ENCODE measurements at places on chromosomes 13 and 19.

- DNase-seq: no peak
Observed at GRCh38 chr13:97141097-97141496, 81.0 kb upstream of the MBNL2 start.

DNA sequence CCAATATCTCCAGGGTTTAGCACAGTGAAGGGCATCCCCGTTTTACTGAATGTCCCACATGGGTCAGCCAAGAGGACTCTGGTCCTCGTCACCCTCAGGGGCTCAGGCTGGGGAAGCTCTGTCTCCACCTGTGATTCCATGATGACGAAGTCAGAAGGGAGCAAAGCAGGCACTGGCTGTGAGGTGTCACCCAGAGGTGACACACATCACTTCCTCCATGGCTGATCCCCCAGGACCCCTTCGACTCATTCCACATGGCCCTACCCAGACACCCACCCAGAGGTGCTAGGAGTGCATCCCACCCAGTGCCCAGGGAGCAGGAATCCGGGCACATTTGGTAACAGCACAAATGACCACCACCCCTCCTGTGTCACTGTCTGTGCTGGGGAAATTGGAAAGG, 145.2 kb upstream of the VSTM2B start:
- no peak for DNase-seq

- DNase-seq: no peak
Observed at GRCh38 chr13:102033857-102034331, 368.0 kb downstream of the FGF14 start.

DNA sequence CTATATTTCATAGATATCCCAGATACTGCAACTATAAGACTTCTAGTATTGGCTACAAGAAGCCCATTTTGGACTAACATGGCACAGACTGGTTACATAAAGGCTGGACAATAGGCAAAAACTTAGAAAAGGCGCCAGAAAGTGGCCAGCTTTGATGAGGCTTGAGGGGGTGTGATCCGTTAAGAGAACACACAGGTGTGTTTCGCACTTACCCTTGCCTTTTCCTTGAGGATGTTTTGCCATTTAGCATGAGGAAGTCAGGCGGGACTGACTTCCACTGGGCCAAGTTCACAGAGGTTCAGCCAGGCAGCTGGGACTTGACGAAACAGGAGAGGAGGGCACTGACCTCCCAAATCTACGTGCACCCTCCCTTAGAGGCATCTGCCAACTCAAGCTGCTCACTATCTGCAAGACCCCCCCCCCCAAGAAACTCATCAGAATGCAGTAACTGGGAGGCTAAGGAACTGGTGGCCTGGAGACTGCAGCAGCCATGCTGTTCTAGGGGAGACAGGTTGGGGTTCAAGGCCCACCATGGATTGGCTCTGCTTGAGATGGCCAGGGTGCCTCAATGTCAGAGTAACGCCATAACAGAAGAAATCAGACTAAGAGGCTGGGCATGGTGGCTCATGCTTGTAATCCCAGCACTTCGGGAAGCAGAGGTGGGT, 4.5 kb upstream of the LIN7B start:
- no peak for DNase-seq

GRCh38 chr19:1275976-1276627, 772 bp downstream of the FAM174C start:
- DNase-seq: no peak

DNA sequence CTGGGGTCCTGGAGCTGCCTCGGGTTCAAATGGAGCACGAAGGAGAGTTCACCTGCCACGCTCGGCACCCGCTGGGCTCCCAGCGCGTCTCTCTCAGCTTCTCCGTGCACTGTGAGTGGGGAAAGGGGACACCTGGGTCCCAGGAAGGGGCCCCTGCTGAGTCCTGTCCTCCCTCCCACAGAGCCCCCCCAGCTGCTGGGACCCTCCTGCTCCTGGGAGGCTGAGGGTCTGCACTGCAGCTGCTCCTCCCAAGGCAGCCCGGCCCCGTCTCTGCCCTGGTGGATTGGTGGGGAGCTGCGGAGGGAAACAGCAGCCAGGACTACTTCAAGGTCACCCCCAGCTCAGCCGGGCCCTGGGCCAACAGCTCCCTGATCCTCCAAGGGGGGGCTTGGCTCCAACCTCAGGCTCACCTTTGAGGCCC, 11.0 kb upstream of the SIGLEC11 start:
- DNase-seq: no peak

DNA sequence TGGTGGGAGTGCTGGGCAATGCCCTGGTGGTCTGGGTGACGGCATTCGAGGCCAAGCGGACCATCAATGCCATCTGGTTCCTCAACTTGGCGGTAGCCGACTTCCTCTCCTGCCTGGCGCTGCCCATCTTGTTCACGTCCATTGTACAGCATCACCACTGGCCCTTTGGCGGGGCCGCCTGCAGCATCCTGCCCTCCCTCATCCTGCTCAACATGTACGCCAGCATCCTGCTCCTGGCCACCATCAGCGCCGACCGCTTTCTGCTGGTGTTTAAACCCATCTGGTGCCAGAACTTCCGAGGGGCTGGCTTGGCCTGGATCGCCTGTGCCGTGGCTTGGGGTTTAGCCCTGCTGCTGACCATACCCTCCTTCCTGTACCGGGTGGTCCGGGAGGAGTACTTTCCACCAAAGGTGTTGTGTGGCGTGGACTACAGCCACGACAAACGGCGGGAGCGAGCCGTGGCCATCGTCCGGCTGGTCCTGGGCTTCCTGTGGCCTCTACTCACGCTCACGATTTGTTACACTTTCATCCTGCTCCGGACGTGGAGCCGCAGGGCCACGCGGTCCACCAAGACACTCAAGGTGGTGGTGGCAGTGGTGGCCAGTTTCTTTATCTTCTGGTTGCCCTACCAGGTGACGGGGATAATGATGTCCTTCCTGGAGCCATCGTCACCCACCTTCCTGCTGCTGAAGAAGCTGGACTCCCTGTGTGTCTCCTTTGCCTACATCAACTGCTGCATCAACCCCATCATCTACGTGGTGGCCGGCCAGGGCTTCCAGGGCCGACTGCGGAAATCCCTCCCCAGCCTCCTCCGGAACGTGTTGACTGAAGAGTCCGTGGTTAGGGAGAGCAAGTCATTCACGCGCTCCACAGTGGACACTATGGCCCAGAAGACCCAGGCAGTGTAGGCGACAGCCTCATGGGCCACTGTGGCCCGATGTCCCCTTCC, 10.5 kb downstream of the C5AR1 start:
- no peak for DNase-seq

GRCh38 chr13:113539822-113540221, 44.7 kb upstream of the TFDP1 start:
- DNase-seq: peak; percentile 24

DNA sequence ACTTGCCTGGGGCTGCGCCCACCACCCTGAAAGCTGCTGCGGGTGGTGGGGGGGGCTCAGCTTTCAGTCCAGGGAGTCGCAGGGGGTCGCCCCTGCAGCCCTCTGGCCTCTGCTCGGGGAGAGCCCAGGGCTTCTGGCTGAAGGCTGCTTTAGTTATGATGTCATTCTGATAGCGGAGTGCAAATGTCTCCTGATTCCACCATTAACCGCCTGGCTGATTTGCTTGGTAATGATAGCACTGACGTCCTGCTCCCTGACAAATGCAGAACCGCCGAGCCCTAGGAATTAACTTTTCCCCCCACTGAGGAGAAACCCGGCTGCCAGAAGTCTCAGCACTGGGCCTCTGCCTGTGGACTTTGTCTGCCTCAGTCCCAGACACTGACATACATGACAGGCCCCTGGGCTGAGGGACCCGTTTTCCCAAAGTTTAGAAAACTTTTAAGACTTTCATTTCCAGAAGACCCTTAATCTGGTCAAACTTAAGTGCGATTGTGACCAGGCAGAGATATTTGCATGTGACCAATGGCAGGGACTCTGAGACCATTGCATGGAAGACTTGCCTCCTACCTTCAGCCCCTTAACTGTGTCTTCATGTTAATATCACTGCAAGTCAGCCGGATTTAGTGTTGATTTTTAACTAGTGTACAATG, 142.5 kb upstream of the ZNF536 start:
- no peak for DNase-seq

DNA sequence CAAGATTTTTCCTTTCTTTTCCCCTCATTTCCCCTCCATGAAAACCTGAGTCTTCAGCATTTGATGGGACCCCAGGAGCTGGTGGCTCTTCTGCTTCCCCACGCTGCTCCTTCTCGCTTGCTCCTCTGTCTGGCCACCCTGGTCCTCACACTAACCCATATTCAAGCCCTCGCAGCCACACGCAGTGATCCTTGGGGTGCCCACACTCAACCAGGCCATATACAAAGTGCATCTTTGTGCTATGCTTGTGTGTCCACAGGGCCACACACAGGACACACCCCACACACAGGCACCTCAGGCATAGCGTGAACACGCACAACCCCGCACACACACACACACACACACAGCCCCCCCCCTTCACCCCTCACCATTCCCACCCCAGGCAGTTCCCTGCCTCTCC, 132.1 kb downstream of the URI1 start:
- DNase-seq: peak; percentile 6

- no peak for DNase-seq
Observed at GRCh38 chr13:65500481-65500880, 1729.7 kb downstream of the PCDH9 start.

- peak; percentile 41 for DNase-seq
Observed at GRCh38 chr19:13207846-13208671, 57.8 kb downstream of the IER2 start.

DNA sequence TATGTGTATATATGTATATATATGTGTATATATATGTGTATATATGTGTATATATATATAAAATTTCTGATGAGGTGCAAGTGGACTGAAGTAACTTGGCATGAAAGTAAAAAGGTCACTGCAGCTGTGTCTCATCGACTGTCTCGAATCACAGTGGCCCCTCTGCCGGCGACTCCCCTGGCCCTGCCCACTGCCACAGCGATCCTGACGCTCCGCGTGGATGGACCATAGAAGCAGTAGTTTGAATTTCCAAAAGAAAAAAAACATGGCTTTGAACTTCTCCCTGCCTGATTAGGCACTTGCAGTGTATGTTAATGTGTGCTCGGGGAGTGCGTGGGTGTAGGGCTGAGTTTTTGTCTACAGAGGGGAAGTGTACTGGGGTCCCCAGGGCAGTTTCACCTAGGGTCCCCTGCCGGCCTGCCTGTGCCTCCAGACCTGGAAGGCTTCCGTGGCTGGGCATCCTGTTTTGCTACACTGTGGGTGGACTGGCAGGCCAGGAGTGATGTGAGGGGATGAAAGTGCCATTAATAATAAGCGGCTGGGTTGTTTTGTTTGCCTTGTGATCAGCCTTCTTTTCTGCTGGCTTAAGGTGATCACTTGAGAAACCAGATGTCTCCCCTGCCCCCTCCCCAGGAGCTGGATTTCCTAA, 10.8 kb downstream of the ZIC5 start:
- no peak for DNase-seq

DNA sequence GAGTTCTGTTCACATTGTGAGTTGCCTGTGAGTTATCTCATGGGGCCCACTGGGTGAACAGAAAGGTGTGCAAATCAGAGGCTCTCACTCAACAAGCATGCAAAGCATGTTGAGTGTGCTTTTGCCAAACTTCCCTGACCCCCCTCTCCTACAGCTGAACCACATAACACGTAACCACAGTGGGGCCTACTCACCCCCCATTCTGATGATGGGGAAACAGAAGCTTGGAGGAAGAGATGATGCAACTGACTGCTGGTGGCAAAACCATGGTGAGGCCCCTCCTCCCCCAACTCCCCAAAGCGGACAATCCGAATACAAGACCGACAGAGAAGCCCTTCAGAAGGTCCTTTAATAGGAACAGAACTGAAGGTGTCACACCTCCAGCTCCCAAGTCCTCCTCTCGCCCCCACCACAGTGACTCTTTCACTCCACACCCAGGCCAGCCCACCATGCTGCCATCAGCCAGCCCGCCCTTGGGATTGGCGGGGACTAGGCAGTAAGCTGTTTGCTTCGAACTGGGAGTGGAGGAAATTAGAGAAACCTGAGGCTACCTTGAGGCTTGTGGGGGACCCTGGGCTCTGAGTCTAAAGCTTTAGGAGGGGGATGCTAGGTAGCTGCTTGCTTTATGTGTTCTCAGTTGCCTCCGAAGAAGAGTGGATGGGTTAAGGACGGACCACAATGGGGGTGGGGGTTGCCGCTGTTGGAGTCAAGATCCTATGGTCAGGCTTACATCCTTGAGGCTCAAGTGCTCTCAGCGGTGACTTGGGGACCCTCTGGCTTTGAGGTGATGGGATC, 3.8 kb downstream of the ZNF784 start:
- DNase-seq: no peak

GRCh38 chr13:42272115-42272803, at the start of gene AKAP11:
TSS of gene AKAP11 (plus strand) at chr13:42272152. CDS start at chr13:42286349, 14,197 bp downstream.
- peak; percentile 30 for DNase-seq

DNA sequence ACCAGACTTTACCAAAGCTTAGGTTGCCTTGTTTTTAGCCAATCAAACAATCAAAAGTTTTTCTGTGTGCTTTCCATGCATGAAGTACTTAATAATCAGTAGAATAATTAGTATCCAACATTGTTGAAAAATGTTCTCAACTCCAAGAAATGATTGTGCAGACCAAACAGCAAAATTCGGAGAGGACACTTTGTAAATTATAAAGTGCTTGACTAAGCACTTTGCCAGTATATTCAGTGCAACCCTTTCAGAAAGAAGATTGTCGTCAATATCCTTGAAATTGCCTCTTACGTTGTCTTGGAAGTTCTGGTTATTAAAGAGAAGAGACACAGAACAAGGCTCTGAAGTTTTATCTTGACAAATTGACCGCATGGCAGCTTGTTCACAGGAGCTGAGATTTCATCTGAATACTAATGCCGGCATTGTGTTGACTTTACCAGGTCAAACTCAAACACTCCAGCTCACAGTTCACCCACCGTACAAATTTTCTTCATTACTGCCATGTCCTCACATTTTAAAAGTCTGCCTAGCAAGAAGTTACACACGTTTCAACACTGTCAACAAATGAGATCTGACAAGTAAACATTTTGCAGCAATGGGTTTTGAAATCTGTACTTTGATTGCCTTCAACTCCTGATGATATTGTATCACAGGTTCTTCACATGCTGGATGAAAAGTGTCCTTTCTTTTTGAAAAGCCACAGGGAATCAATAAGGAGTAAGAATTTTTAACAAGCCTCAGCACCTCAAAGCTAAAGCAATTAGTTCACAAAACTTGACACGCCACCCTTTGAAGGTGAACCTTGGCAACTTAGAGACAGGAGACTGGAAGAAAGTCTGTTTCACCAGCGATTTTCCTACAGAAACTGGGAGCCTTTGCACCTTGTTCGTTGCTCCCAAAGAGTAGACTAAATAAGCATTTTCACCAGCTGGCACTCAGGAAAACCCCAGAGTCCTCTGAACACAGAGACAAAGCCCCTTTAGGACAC, 150.9 kb downstream of the RFC3 start:
- no peak for DNase-seq

GRCh38 chr19:13929956-13930355, 8.3 kb downstream of the PODNL1 start:
- DNase-seq: no peak

GRCh38 chr19:7748756-7749155, 1.4 kb upstream of the CD209 start:
- DNase-seq: no peak

GRCh38 chr19:45070861-45071544, 5.3 kb downstream of the ZNF296 start:
- DNase-seq: no peak

DNA sequence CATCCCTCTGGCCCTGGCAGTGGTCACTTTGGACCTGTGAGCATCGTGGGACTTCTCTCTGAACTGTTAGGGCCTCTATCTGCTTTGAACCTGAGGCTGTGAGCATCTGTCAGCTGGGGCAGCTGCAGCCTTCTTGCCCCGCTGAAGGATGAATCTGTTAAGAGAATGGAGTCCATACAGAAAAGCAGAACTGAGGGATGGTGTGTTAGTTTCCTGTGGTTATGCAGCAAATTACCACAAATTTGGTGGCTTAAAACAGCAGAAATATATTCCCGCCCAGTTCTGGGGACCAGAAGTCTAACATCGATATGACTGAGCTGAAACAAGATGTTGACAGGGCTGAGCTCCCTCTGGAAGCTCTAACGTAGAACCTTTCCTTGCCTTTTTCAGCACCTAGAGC, 1.6 kb upstream of the ZNF497 start:
- no peak for DNase-seq

All from tibial artery (tissue), 4 donors.